Placental pericyte (primary cell): ENCODE measurements at places on chromosomes 3 and 15. TPM values are rescaled to one million over a fixed set of nuclear protein-coding genes. Genes with fewer than 3 reads are reported as not detected.

AQP9 gene
- total RNA-seq = under 0.01 and 0.14 TPM in 2 replicates

CGNL1 gene
- total RNA-seq = 0.72 and 2.4 TPM in 2 replicates

SLC22A13 gene
- 0.43 and 0.44 TPM in 2 replicates for total RNA-seq

LTK gene
- total RNA-seq = 3.9 and 7.3 TPM in 2 replicates

EXD1 gene
- not detected in 2 replicates for total RNA-seq

CPLX3 gene
- not detected in 2 replicates for total RNA-seq

PIERCE2 gene
- 1.8 TPM in 1 of 2 replicates, not detected in the other for total RNA-seq

PDZRN3 gene
- 15.3 and 67.4 TPM in 2 replicates for total RNA-seq

P2RY1 gene
- under 0.01 and 0.43 TPM in 2 replicates for total RNA-seq

HDC gene
- total RNA-seq = not detected in 2 replicates

WDR72 gene
- not detected in 2 replicates for total RNA-seq

MAP3K13 gene
- total RNA-seq = 10.1 and 11.7 TPM in 2 replicates

GNAT1 gene
- total RNA-seq = not detected in 2 replicates
